ENCODE measurements at places on chromosomes 5 and 9.

- no peak for DNase-seq
Measured at GRCh38 chr9:281741-282645, 67.3 kb downstream of the DOCK8 start.

DNA sequence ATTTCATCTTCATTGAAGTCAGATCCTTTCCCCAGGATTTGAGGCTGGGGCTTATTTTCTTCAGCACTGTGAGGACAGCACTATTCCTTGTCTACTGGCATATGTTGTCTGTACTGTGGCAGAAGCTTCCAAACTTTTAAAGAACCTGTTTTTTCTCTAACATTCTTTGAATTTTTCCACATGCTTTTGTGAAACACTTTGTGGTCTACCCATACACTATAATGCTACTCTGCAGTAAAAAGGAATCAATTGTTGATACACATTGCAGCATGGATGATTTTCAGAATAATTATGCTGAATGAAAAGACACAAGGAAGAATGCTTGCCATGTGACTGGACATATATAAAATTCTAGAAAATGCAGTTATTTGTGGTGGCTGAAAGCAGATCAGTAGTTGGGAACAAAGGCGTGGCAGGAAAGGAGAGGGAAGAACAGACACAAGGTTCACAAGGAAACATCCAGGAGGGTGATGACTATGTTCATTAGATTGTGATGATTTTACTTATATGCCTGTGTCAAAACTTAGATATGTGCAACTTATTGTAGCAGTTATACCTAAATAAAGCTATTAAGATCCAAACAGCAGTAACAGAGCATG is 96.8 kb downstream of the WNK2 start:
- DNase-seq: no peak

DNA sequence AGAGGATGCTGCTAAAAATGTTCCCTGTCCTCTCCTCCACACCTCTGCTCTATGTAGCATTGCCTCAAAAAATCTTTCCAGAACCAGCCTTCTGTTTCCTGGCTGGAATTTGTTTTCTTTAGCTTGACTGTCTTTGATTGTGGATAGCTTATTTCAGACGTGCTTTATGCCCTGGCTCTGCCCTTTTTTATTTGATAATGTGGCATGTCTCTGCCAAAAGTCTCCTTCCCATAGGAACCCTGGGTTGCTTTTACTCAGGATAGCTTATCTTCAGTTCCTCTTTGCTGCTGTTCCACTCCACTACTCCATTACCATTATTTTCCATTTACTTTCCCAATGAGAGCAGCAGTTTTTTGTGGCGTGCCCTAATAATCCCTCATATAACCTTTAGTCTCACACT is 885 bp upstream of the TMEM252 start:
- no peak for DNase-seq

GRCh38 chr5:148792744-148793143 is 33.7 kb upstream of the ADRB2 start:
- DNase-seq: no peak

GRCh38 chr9:107732781-107733522 is 243.4 kb upstream of the KLF4 start:
- no peak for DNase-seq

GRCh38 chr5:58767104-58767503 is 184.2 kb downstream of the RAB3C start:
- DNase-seq: no peak

All from nucleus accumbens (tissue), 56 donors.